H54 (cell line): ENCODE measurements at places on chromosomes 6 and 20.

- no peak for DNase-seq
These were observed 85.8 kb downstream of the CD164 start for GRCh38 chr6:109296452-109296851.

- DNase-seq: no peak
These were observed 10.2 kb downstream of the BTN3A1 start for GRCh38 chr6:26412228-26412627.

- no peak for DNase-seq
These were observed 284.2 kb upstream of the SGK1 start for GRCh38 chr6:134602123-134602522.

GRCh38 chr6:90190752-90191395 lies 105.8 kb downstream of the BACH2 start:
- DNase-seq: no peak

GRCh38 chr6:157995458-157995857 lies 13.8 kb downstream of the SYNJ2 start:
- no peak for DNase-seq

GRCh38 chr6:379410-380181 lies 12.0 kb upstream of the IRF4 start:
- DNase-seq: no peak

DNA sequence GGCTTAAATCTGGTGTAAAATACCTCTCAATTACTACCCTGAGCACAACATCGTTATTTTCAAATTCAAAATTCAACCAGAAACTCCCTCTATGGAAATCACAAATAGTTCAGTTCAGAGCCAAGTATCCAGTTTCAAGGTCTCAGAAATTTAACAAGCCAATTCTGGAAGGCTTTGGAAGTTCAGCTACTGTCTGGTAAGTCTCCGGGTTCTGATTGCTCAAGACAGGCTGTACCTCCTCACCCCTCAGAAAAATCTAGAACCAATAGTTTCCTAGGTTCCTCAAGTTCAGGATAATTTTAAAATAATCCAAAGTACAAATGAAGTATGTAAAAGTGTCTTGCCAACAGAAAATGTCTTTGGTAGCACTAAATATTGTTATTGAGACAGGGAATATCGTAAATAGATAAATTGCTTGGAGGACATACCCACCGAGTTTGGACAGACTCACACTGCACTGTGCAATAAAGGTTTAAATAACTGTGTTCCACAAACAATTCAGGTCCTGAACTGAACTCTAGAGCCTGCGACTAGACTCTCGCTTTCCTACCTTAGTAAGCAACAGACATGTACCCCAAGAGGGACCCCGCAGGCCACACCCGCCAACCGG lies 729 bp downstream of the ATG5 start:
- no peak for DNase-seq

- DNase-seq: no peak
These were observed 154.1 kb upstream of the SGK1 start for GRCh38 chr6:134472046-134472445.

GRCh38 chr6:159594750-159595117 lies 98.3 kb downstream of the SOD2 start:
- peak; percentile 9 for DNase-seq

- DNase-seq: no peak
These were observed 66.7 kb upstream of the ARMC2 start for GRCh38 chr6:108781419-108782100.

DNA sequence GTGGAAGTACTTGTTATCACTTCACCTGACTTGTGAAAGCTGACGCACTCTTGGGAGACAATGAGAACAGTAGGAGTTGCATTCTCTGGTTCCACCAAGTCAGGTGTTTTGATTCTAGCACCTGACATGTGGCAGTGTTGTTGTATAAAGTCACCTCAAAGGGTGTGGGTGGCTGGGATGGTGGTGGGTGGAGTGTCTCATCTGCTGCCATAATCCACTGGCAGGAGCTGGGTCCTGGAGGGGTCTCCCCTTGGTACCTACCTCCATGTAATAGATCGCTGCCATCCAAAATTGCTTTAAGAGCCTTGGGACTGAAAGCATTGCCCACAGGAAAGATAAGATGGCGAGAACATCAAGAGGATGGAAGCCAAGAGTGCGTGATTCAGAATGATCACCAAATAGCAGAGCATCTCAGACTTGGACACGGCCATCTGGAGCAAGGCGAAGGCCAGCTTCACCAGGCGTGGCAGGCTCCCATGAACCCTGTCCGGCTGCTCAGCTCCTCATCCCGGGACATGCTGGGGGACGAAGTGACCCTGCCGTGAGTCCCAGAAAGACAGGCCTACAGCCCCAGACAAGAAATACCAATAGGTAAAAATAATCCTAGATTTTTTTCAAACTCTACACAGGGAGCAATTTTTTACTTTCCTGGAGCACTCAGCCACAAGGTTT lies 56.6 kb downstream of the NPEPL1 start:
- DNase-seq: no peak

- DNase-seq: no peak
These were observed 16.3 kb upstream of the UTRN start for GRCh38 chr6:144268794-144269349.

GRCh38 chr6:161578478-161578877 lies 304.6 kb upstream of the AGPAT4 start:
- DNase-seq: no peak

DNA sequence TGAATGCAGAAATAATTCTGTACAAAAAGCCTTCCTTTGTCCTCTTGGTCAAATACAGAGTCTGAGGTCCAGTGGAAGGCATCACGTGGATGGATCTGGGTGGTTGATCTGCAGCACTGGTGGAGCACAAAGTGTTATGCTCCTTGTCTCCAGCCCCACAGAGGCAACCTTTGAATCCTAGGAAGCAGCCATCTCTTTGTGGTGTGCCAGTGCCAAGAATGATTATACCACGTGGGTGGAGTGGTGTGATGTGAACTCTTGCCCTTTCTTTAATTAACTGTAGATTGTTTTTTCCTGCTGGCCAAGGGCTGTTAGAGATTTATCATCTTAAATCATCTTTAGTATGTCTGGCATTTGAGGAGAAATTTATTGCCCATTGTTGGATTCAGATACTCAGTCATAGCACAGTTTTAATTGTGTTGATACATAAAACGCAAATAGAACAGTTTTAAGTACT lies 31.1 kb downstream of the NCOA7 start:
- DNase-seq: no peak

DNA sequence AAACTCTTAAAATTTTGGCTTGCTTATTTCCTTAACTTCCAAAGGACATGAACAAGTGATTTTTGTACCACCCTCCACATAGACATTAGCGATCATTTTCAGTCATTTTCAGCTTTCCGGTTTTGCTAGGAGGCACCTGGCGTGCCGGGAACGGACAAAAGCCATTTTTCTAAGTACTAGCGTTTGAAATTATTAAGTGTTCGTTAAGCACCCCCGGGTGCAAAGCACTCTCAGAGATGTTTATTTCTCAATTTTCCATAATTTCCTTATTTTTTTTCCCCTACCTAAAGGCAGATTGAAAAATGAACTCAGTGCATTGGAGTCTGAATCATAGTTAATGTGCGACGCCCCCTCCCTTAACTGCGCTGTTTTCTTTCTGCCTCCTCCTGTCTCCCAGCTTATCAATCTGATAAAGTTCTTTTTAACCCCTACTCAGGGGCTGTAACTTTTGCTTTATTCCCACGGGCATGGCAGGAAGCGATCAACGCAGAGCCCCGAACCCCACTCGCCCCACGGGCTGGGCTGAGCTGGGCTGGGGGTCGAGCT lies 58.2 kb downstream of the ZNF831 start:
- no peak for DNase-seq

- DNase-seq: no peak
These were observed 94.0 kb downstream of the PREP start for GRCh38 chr6:105308840-105309239.

DNA sequence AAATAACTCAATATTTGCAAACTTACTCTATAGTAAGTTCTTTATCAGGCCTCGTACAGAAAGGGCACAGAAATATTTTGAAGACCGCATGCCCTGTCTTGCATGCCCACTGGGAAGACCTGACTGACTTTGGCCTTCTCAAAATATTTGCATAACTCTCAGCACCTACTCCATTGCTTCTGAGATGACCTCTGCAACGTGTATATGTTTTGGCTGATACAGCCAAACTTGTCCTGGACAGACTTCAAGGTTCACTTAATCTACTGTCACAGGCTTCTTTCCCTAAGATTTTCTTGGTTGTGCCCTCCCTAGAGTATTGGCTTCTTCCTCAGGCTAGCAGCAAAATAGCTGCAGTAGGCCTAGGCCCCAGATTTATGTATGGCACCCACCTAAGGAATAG lies 21.5 kb upstream of the SERINC3 start:
- DNase-seq: no peak

GRCh38 chr6:44499609-44500008 lies 112.1 kb downstream of the CDC5L start:
- no peak for DNase-seq

- DNase-seq: no peak
These were observed 19.9 kb downstream of the PFDN4 start for GRCh38 chr20:54227751-54228150.

- no peak for DNase-seq
These were observed 1.9 kb upstream of the BCAS4 start for GRCh38 chr20:50792708-50793574.

GRCh38 chr20:63158845-63159244 lies 57.1 kb downstream of the YTHDF1 start:
- DNase-seq: no peak
